RPMI7951 (cell line): ENCODE measurements at places on chromosomes 4 and X. TPM values are rescaled to one million over a fixed set of nuclear protein-coding genes. Genes with fewer than 3 reads are reported as not detected.

Gene COL4A5
- total RNA-seq: 3.2 and 4.6 TPM in 2 replicates

Gene CCDC110
- 1.2 and 3.3 TPM in 2 replicates for total RNA-seq

DNA sequence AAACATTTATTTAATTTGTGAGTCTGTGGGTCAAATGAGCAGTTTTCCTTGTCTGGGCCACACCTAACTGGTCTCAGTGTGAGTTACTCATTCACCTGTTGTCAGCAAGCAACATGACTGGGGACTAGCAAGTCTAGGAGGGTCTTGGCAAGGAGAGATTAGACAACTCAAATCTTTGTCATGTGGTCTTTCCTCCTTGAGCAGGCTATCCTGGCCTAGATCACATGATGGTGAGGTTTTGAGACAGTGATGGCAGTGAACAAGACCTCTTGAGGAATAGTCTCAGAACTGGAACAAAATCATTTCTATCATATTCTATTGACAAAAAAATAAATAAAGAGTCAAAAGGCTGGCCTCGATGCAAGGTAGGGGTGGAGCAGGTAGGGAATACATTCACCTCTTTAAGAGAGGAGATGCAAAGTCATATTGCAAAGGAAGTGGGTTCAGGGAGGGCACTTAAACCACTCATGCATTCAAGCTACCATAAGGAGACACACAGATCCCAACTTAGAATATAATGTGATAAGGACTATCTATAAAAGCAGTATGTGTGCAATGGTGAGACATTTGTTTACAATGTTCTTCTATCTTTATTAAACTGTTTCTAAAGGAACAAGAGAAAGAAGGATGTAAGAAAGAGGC lies 135.7 kb downstream of the ZNF330 start:
- DNase-seq: no peak

Gene BEND2
- not detected in 2 replicates for total RNA-seq

- no peak for DNase-seq
These were observed 8.1 kb upstream of the UVSSA start for GRCh38 chr4:1338752-1339414.

Gene KIAA1210
- total RNA-seq: not detected in 2 replicates

DNA sequence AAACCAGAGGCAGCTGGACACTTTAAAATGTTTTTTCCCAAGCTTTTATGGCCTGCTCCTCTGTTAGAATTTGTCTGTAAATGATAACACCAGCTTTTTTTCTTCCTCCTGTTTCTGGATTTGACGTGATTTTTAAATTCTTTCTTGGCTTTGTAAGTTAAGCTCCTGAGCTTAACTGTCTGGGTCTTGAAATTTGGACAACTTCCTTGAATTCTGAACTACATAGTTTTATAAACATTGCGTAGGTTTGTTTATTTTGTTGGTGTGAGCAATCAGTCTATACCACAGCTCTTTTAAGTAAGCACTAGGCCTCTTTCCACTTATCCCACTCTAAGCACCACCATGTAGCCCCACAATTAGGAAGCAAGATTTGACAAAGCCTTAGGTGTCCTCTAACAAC lies 144.4 kb upstream of the GUCY1A1 start:
- no peak for DNase-seq

Gene F9
- total RNA-seq: not detected in 2 replicates

GRCh38 chr4:162456106-162456505 lies 292.3 kb upstream of the FSTL5 start:
- no peak for DNase-seq

DNA sequence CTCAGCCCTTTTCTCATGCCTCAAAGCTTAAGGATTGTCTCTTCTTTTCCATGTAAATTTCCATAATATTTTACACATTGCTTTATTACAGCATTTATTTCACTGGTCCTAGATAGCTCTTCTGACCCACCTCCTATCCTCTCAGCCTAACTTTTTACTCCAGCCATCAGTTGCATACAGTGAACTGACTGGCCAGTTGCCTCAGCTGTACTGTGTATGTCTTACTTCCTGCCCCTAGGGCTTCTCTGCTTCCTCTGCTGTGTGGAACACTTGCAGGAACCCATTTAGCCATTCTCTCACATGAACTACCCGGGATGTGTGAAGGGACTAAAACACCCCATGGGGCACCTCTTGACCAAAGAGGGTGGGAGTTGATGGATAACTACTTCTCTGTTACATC lies 18.0 kb downstream of the C4orf33 start:
- DNase-seq: peak; percentile 7

GRCh38 chr4:110808351-110808878 lies 185.5 kb upstream of the PITX2 start:
- DNase-seq: no peak

Gene SOWAHD
- 0.10 TPM in 1 of 2 replicates, not detected in the other for total RNA-seq

DNA sequence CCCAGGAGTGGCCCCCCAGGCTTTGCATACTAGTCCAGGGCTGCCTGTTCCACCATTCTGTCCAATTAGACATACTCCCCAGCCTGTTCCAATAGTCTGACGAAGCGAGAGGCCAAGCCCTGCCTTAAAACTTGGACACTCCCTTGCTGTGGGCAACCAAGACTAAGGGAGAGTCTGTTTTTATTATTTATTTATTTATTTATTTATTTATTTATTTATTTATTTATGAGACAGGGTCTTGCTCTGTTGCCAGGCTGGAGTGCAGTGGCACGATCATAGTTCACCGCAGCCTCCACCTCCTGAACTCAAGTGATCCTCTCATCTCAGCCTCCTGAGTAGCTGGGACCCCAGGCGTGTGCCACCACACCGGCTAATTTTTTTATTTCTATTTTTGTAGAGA lies 6.6 kb downstream of the KIT start:
- DNase-seq: no peak

- DNase-seq: no peak
These were observed 590 bp downstream of the ARHGEF9 start for GRCh38 chrX:63784346-63784901.

Gene WAS
- total RNA-seq: 0.84 and 1.5 TPM in 2 replicates

Gene SYN1
- 0.12 and 0.20 TPM in 2 replicates for total RNA-seq

GRCh38 chr4:40842725-40843423 lies 93.1 kb downstream of the NSUN7 start:
- peak; percentile 93 for DNase-seq

- DNase-seq: peak; percentile 56
These were observed 5.1 kb downstream of the FBXL5 start for GRCh38 chr4:15649914-15650545.

- DNase-seq: peak; percentile 50
These were observed 61.4 kb upstream of the MAP3K15 start for GRCh38 chrX:19576742-19577141.

Gene TBC1D1
- 66.0 and 68.2 TPM in 2 replicates for total RNA-seq

DNA sequence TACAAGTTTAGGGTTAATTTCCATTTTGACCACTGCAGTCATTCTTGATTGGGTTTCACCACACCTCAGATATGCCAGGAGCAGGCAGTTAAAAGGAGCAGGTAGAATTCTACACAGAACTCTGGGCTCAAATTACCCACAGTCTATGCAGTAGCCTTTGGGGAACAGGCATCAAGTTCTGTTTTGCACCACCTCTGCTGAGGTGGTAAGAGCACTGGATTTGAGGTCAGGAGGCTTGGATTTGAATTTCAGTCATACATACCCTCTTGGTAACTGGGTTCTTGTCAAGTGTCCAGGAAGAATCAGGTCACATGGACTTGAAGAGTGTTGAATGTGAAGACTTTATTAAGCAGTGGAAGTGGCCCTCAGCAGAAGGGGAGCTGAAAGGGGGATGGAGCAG lies 40.4 kb upstream of the PGK1 start:
- DNase-seq: no peak

DNA sequence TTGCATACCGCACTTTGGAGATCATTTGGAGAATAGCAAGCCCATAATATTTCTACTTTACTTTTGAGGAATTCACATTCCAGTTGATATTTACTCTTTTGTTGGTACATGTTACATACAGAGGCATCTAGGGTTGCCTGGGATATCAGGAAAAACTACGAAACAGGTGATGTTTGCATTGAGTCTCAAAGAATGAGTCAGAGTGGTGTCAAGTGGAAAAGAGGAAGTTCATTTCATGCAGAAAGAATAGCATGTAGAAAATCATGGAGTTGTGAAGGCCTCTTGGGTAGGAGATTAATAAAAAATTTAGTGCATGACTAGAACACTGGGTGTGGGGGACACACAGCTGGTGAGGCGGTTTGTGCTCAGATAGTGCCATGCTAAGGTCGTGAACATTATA lies 33.5 kb upstream of the ELOVL6 start:
- DNase-seq: no peak

Gene FRMPD4
- total RNA-seq: 0.24 and 0.39 TPM in 2 replicates

Gene TIGD2
- total RNA-seq: 6.8 TPM in 2 replicates

Gene TEX13D
- not detected in 2 replicates for total RNA-seq

GRCh38 chr4:77126809-77127208 lies 30.2 kb upstream of the CCNG2 start:
- DNase-seq: no peak

- no peak for DNase-seq
These were observed 62.0 kb downstream of the ALPK1 start for GRCh38 chr4:112358952-112359749.

DNA sequence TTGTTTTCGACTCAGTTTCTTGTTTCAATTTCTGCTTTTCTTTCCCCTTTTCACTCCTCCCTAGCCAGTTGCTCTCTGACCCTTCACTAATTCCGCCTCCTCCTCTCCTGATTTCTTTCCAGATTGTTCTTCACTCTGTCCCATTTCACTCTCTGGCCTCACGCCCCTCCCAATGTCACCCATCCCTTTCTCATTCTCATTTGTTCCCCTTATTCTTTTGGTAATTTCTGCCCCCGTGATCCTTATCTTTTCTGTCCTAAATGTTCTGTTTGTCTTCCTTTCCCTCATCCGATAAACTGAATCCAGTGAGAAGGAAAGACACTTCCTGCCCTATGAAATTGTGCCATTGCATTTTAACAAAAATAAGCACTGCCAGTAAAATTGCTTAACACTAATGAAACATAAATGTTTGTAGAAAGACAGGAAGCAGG lies 94.5 kb upstream of the RASGEF1B start:
- DNase-seq: no peak

DNA sequence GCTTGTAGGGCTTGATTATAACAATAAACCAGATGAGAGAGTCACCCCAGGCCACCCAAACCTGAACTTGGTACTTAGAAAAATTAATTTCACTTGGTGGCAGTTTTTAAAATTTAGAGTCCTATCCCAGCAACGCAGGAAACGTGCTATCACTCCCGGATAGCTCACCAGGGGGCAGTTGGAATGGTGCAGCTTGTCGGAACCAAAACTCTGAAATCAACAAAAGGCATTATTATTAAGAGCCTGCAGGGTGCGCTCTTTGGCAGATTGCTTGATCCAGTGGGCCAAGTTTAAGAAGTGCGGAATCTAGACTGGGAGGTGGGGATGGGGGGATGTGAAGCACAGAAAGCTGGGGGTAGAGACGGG lies 2.4 kb downstream of the FRAS1 start:
- peak; percentile 65 for DNase-seq

Gene NKX6-1
- total RNA-seq: 0.24 and 0.39 TPM in 2 replicates

GRCh38 chr4:146389561-146389960 lies 132.2 kb downstream of the SLC10A7 start:
- no peak for DNase-seq

GRCh38 chr4:11081006-11081405 lies 347.7 kb downstream of the HS3ST1 start:
- DNase-seq: no peak

Gene IGSF1
- total RNA-seq: 0.39 and 0.84 TPM in 2 replicates

DNA sequence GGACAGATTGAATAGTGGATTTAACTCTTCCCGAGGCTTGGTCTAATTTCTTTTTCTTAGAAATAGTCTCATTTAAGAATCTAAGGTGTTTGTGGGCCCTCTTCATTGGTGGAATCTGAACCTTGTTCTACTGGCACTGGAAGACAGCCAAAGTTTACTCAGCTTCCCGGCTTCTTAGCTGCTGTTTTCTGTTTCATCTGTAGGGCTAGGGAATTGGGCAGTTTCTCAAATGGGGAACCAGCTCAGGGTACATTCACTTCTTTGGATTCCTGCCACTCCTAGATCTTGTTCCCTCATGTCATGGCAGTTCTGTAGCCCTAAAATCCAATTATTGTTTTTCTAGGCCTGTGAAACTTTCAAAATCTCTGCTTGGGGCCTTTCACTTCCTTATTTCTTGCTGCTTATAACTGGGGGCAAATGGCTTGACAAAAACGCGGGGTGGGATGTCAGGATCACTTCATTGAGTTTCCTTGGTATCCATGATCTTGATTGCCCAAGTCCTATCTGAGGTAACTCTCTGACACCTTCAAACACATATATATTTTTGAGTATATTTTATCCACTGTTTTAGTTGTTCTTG lies 985.0 kb downstream of the C4orf33 start:
- DNase-seq: no peak
